Effector memory CD8-positive, alpha-beta T cell (primary cell): ENCODE measurements at places on chromosomes 3 and 15.

DNA sequence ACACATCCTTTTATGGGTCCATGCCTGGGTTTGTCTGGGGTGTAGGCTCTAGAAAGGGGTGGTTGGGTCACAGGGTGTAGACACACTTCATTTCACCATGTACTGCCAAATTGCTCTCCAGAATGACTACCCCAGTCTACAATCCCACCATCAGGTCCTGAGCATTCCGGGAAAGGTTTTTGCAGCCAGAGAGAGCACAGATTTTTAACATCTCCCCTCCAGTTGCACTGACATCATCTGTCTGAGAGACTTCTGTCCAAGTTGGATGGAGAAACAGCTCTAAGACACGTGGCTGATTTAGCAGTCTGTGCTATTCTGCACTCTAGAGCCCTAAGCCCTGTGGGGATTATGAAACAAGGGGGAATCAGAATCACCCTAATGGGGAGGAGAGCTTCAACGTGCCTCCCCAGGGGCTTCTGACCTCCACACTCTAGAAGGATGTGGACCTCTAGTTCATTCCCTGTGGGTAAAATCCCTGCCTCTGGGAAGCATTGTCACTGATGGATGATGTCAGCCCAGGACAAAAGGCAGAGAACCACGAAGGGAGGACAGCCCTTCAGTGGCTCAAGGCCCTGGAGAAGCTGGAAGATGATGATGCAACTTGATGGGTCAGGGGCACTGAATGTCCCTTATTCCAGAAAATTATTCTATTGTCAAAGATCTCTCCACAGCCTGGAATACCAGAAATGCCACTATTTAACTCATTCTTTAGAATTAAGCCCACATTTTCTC, 71.5 kb downstream of the CD200R1L start:
- DNase-seq, result no peak

- DNase-seq, result no peak
Measured at GRCh38 chr15:34799149-34800101, 4.1 kb upstream of the ACTC1 start.

DNA sequence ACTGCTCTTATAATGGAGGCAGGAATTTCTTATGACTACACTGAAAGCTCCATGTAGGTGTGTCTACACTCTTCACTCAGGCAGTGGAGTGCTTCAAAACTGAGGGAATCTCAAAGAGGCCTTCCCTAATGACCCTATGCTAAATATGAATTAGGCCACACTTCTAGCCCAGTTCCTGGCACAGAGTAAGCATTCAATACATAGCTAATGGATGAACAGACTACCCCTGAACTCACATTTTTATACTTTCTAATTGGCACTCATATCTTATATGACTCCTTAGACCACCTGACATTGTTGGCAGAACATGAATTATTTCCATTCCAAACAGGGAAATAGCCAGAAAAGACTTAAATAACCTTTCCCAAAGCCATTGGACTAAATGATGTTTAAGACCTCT, 3.4 kb downstream of the RARRES1 start:
- DNase-seq, result no peak

DNA sequence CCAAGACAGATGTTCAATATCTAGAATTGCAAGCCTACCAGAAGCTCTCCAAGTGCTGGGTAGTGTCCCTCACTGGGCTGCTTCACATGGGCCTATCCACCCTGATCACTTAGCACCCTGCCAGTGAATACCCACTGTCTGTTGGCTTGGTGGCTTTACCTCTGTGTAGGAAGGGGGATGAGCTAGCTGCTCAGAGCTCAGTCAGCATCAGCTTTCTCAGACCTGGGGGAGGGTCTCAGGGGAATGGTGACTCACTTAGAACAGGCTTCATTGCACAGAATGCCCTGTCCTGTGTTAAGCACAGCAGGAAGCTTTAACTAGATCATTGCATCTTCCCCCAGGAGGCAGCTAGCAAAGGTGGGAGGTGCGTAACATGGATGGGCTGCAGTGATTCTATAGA, 209.8 kb downstream of the PDCD6IP start:
- no peak for DNase-seq

GRCh38 chr3:13788522-13789424, 91.1 kb downstream of the WNT7A start:
- no peak for DNase-seq
